ENCODE measurements at places on chromosomes 5 and 9. TPM values are rescaled to one million over a fixed set of nuclear protein-coding genes. Genes with fewer than 3 reads are reported as not detected.

The SPATA6L gene
- 9.4 TPM for total RNA-seq

The WNT8A gene
- total RNA-seq, result not detected

DNA sequence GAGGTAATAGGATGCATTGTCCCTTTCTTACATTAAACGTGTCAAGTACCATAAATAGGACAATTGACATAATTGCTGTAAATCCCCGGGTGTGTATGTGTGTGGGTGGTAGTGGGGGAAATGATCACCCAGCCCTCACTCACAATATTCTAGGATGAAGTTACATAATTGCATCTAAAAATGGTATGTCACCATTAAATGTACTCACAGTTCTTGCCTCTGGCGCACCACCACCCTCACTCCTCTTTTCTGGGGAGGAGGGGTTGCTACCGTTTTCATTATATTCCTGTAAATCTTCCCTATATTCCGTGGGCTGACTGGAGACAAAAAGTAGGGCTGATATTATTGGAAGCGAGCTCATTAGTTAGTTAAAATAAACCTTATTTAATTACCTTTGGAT lies 563.8 kb downstream of the TLR4 start:
- DNase-seq, result no peak

- no peak for DNase-seq
These were observed 61.6 kb downstream of the ICE1 start for GRCh38 chr5:5483880-5484598.

DNA sequence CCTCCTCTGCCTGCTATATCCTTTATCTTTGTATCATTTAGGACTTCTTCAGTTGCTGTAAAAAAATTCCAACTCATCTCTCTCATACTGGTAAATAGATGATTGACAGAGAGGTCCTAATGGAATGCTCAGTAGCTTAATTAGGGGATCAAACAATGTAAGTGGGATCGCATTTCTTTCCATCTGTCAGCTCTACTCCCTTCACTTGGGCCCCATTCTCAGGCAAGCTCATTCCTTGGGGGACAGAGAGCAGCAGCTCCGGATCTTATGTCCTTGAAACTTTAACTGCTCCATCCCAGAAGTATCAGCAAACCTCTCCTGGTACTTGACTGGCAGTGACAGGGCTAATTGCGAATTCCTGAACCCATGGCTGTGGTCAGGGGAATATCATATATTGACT lies 146.7 kb downstream of the YTHDC2 start:
- DNase-seq, result no peak

GRCh38 chr5:35698047-35698808 lies 80.6 kb downstream of the SPEF2 start:
- DNase-seq, result no peak

GRCh38 chr5:38383701-38384100 lies 125.3 kb downstream of the EGFLAM start:
- DNase-seq, result no peak

GRCh38 chr9:124218987-124219461 lies 38.7 kb upstream of the NEK6 start:
- DNase-seq, result no peak

GRCh38 chr5:40630126-40630525 lies 49.6 kb upstream of the PTGER4 start:
- DNase-seq, result no peak
